ENCODE measurements at places on chromosomes 5 and 9.

DNA sequence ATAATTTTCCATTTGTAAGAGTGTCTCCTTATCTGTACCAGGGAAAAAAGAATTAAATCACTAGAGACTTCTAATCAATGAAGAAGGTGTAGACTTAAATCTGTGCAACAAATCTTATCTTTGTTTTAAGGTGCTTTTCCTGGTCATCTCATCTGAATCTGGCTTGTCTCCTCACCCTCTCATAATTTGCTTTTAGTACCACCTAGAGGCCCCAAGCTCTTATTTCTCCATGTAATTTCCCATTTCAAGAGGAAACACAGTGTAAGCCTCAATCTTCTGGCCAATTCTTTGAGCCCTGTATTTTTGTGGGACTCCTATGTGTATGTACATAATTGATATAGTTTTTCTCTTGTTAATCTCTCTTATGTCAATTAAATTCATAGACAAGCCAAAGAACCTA is 1975.3 kb upstream of the CDH6 start:
- no peak for DNase-seq

DNA sequence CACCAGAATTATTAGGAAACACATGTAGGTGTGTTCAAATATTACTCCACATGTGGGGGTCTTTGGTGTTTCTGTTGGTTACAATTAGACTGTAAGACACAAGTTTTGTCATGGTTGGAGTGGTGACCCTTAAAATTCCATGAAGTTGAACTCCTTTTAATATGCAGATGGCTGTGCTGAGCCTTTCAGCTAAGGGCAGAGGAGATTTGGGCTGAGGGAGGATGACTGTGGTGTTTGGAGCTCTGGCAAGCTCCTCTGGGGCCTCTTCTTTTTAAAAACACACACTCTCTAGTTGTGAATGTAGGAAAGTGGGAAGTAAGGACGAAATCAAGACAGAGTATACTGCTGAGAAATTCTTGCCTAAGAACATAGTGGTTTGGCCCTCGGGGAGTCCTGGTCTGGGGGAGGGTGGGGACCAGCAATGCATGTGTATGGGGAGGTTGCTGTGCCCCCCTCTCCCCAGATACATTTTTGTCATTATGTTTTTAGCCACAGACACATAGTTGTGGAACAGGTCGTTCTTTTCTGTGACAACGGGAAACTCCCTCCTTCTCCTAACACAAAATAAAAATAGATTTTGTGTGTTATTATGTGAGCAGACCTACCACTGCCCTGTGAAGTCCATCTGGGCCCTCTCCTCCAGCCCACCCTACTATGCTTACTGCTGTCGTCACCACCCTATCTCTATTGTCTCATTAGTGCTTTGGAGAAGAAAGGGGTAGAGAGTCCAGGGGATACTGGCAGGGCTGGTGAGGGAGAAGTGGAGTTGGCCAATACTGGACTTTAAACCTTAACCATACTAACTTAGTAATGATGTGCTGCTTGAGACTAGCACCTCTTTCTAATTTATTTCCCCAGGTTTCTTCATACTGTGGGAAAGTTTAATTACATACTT is 10.0 kb downstream of the SMARCA2 start:
- DNase-seq = no peak

DNA sequence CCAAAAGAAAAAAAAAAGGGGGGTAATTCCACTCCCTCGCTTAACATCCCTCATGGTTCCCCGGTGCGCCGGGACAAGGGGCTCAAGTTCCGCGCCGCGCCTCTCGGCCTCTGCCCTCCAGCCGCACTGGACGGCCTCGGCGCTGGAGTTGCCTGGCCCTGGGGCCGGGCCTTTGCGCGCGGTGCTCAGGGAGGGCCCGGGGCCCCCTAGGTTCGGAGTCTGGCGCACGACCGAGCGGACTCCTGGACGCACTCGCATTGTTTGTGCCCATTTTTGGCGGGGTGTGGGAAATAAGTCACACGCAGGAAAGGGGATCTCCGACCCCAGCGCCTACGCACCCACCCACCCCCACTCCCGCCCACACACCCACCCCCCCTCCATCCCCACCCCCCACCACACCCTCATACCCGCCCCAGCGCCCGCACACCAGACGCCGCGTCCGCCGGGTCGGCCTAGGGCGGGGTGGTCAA is 381 bp downstream of the MED22 start:
- peak; percentile 52 for DNase-seq

DNA sequence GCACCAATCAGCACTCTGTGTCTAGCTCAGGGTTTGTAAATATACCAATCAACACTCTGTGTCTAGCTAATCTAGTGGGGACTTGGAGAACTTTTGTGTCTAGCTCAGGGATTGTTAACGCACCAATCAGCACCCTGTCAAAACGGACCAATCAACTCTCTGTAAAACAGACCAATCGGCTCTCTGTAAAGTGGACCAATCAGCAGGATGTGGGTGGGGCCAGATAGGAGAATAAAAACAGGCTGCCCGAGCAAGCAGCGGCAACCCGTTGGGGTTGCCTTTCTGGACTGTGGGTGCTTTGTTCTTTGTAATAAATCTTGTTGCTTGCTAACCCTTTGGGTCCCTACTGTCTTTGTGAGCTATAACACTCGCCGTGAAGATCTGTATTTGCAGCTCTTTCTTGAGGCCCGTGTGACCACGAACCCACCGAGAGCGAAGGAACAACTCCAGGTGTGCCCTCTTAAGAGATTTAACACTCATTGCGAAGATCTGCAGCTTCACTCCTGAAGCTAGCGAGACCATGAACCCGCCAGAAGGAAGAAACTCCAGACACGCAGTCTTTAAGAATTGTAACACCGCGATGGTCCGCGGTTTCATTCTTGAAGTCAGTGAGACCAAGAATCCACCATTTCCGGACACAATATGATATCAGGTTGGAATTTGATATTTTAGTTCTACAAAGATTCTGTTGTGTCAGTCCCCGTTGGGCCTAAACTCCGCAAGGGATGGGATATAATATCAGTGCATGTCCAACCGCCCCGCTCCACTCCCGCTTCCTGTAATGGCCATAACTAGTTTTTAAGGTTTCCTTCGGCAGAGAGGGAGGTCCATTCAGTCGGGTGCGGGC is 740 bp upstream of the TRMT10B start:
- DNase-seq = peak; percentile 54

- no peak for DNase-seq
These were observed 234.4 kb upstream of the GAS1 start for GRCh38 chr9:87181670-87182069.

DNA sequence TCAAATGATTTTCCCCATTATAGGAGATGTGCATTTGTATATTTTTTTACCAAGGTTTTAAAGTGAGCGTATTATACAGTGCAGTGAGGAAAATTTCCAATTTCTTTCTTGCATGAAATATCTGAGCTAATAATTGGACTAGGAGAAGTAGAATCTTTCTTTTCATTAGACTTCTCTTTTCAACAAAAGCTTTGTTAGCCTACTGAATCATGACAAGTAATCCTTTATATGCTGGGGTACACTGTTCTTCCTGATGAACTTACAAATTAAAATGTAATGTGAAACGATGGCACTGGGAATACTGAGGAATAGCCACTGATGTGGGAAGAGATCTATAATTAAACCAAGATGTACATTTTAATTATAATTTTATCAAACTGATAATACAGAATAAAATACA is 829.6 kb downstream of the PTPRD start:
- no peak for DNase-seq

- DNase-seq = no peak
These were observed 904 bp downstream of the EDF1 start for GRCh38 chr9:136865041-136865767.

- no peak for DNase-seq
These were observed 81.1 kb downstream of the MAT2B start for GRCh38 chr5:163586531-163586956.

DNA sequence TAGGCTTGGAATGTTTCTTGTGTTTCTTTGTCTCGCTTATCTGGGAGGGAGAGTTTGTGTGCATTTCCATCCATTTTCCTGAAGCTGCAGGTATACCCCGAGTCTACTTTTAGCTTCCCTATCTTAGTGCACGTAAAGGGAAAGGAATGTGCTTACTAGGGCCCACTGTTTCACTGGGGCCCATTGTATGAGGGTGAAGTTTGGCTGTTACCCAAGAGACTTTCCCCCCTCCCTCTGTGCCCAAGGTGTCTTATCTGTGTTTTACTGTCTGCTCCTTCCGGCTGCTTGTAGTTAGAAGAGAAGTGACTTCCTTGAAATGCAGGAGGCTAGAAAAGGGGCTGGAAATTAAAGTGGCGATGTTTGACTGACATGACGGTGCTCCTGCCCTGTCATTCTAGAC is 12.1 kb upstream of the BTNL3 start:
- DNase-seq = no peak

DNA sequence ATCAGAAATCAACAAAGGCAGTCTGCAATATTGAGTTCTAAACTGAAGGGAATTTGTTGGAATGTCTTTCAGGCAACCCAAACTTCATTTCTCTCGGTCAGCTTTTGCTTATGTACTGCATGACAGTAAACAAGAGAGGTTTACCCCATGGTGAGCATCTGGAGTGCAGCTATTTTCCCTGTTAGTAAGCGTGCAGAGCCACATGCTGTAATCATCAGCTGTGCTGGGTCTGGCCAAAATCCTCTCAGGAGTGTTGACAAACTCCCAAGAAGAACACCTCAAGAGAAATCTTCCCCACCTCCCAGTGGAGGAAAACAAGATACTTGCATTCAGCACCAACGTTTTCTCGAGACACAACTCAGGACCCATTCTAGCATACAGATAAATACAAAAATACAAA is 83.6 kb upstream of the ADAMTSL1 start:
- DNase-seq = no peak

GRCh38 chr5:24142341-24142740 is 502.4 kb downstream of the CDH10 start:
- DNase-seq = no peak

- no peak for DNase-seq
These were observed 5.1 kb downstream of the B4GALT7 start for GRCh38 chr5:177605078-177605477.

DNA sequence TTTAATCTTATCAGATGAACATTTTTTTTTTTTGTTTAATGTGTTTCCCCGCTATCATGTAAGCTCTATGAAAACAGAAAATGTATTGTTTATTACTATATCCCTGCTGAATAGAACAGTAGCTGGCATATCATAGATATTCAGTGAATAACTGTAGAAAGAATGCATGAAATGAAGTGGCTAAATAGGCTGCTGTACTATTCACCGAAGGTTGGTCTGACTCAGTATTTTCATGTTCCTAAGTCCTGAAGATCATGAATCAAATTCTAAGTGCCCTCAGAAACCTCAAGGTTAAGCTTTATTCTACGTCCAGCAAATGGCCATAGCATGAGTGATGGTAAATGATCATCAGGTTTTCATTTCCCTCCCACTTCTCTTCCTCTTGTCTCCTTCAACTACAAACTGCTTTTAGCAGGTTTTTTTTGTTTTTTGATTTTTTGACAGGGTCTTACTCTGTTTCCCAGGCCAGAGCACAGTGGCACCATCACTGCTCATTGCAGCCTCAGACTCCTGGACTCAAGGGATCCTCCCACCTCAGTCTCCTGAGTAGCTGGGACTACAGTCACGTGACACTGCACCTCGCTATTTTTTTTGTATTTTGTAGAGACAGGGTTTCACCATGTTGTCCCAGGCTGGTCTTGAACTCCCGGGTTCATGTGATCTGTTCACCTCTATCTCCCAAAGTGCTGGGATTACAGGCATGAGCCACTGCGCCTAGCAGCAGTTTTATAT is 19.1 kb upstream of the ZFAND5 start:
- DNase-seq = no peak

DNA sequence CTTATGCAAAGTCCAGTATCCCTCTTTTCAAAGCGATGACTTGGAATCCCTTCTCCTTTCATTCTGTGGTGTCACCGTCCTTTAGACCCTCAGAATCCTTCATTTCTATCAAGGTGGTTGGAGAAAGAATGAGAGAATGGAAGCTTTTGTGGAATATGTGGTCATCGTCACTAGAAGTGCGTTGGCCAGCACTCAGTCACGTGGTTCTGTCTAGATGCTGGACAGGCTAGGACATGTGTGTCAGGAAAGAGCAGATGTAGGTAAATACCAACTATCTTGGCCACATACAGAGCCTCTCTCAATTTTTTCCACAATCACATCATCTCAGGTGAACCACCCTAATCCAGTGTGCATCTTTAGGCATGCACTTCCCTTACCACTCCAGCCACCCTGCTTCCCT is 206.0 kb downstream of the ARRDC3 start:
- DNase-seq = no peak

DNA sequence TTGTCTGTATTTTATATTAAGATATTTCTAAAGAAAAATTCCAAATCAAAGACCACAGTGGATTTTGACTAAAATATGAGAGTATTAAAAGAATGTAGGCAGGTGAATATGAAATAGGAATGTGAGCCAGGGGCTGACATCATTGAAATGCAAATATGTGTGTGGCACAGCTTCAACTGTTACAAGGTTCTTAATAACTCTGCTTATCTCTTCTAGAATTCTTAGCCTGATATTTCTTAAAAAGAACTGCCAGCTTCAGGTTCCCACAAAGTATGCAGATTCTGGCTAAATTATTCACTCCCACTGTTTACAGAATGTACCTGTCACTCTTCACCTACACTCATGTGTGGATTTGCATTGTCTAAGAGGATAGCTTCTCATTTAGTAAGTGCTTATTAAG is 274.4 kb downstream of the DIRAS2 start:
- DNase-seq = no peak

- no peak for DNase-seq
These were observed 58.8 kb upstream of the DHFR start for GRCh38 chr5:80713631-80714030.

DNA sequence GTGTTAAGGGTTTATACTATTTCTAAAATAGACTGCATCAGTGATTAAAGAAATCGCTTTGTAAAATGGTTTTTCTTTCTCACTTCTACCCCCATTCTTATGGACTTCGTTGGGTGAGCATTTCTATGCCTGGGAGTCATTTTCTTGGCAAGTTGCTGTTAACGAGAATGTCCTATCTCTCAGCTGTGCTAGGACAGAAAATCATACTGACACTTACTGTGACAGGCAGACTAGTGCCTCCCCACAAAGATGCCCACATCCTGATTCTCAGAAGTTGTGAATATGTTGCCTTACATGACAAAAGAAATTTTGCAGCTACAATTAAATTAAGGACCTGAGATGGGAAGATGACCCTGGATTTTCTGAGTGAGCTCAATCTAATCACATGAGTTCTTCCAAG is 65.1 kb upstream of the NMUR2 start:
- DNase-seq = no peak

GRCh38 chr5:172477466-172477865 is 23.1 kb upstream of the SH3PXD2B start:
- DNase-seq = no peak

GRCh38 chr5:27158775-27159174 is 120.4 kb upstream of the CDH9 start:
- no peak for DNase-seq
